CD4-positive, alpha-beta T cell treated with Interleukin-6 for 4 hours (primary cell): ENCODE measurements at places on chromosomes 3 and 15.

DNA sequence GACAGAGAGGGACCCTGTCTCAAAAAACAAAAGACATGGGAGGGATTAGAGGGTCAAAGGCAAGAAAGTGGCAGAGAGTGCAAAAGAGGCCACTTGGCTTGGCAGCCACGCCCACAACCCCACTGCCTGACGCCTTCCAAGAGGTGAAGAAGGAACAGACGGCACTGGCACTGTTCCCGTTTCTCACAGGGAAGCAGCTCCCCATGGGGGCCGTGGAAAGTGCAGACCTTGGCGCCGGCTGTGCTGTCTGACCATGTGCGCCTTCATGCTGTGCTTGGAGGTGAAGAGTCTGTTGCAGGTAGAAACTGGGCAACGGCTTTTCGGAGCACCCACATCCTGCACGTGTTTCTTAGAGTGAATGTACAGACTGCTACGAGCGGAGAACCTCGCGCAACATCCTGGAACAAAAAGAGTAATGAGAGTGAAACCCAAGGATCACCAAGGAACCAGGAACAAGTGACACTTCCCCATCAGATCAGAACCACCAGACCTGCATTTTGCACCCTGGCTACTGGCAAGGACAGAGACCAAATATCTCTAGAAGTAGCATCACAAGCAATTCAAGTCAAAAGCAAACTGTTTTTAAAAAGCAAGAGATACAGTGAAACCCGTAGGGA is 9.7 kb downstream of the ZXDC start:
- DNase-seq = no peak

DNA sequence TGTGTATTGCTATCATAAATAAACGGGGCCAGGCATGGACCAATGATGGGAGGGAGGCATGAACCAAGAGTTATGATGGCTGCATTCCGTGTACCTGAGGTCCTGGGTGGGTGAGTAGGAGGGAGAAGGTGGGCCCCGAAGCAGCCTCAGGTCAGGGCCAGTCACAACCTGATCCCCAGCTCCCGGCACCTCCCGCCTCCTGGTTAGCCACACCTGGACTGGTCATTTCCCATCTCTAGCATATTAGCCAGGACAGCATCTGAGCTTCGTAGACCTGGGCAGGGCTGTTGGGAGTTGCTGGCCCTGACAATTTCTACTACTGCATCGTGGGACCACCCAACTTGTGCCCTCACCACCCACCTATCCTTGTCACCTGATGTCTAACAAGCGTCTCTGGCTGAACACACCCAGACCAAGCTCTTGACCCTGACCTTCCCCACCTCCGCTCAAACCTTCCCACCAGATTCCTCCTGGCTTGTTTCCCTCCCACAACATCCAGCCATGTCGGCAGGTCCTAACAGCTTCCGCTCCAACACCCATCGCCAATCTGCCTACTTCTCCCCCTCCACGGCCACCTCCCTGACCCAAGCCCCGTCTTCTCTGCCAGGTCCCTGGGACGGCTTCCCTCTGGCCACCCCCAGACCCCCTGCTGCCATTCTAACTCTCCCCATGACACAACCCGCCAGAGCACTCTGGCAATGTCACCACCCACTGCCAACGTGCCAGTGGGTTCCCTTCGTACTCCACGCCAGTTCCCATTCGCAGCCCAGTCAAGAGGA is 133.8 kb upstream of the IQSEC1 start:
- no peak for DNase-seq

- no peak for DNase-seq
These were observed 21.1 kb upstream of the CMTM8 start for GRCh38 chr3:32217339-32217738.

DNA sequence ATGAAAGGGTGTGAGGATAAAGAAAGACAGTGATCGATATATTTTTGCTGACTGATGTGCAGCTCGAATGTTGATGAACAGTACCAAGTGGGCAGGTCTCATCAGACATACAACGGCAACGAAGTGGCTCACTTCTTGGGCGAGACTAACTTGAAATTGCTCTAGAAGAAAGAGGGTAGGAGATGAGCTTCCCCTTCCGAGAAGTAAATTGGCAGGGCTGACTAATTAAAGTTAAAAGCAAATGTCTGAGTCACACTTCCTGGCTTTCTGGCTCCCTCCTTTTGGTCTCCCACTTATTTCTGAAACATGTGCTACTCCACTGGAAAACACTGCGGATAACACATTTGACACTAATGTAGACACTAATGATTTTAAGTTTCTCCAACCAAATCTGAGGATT is 228.3 kb downstream of the ABHD5 start:
- no peak for DNase-seq
